Urinary bladder (tissue), 4 donors: ENCODE measurements at places on chromosomes 2 and 18. TPM values are rescaled to one million over a fixed set of nuclear protein-coding genes. Genes with fewer than 3 reads are reported as not detected.

DNA sequence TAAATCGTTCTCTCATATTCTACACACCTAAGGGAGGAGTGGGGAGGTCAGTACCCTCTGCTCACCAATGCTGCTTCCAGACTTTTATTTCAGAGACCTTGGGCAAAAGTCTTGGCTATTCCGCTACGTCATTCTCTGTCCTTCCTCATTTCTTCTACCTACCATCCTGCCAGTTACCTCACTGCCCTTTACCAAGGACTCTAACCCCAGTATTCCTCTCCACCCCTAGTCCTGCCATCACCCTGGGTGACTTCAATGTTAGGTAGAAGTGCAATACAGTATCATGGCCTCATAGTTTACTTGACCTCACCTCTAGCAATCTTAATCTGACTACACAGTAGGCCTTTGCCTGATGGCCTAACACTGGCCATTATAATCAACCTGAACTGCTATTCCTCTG is 27.8 kb downstream of the RTN4 start:
- DNase-seq, result no peak

GRCh38 chr2:42060028-42060427 is 12.2 kb downstream of the PKDCC start:
- DNase-seq, result no peak

- DNase-seq, result no peak
These were observed 204.1 kb downstream of the FAM210A start for GRCh38 chr18:13522256-13522655.

DNA sequence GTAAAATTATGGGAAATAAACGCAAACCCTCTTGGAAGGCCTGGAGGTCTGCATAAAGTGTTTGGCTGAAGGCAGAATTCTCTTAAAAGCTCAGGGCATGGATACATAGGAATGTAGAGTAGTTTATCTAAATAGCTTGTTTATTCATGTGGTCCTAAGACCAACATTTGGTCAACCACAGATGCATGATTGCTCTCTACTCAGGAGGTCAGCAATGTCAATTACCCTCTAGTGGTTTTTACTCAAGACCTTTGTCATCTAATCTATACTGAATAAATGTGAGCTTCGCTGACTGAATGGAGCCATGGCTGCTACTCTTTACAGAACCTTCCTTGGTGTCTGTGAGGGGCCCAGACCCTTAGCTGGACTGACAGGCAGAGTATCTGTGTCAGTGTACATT is 139.8 kb downstream of the ATL2 start:
- DNase-seq, result no peak

DNA sequence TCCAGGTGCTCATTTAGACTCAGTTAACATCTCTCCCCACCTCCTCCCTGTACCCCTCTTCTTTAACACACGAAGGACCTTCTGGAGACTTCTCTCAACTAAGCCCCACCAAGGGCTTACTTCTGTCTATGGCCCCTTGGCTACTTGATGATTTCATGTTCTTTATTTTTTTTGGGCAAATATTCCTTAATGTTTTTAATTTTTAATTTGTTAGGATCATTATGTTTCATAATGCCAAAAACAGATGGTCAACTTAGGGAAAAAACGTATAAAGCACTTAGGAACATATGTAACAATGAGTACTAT is 25.9 kb downstream of the IL37 start:
- no peak for DNase-seq

GRCh38 chr2:56465491-56465890 is 281.7 kb downstream of the CCDC85A start:
- DNase-seq, result no peak

GRCh38 chr18:50704357-50704940 is 115.4 kb downstream of the MRO start:
- DNase-seq, result no peak

DNA sequence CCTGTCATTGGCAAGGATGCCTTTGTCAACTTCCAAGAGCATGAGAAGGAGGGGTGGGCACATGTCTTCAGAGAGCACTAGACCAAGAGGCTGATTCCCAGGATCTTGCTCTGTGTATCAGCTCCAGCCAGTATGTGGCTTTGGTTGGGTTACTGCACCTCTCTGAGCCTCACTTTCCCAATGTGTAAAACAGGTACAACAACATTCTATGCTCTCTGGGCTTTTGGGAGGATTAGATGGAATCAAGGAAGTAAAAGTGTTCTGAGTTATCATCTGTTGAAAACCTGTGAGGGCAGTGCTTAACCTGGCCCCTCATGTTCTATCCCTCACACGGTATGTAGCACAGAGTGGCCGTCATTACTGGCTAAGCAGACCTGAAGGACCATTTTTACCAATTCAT is 103.9 kb downstream of the FHOD3 start:
- no peak for DNase-seq

GRCh38 chr2:27042985-27043634 is 8.4 kb upstream of the AGBL5 start:
- DNase-seq, result no peak

DNA sequence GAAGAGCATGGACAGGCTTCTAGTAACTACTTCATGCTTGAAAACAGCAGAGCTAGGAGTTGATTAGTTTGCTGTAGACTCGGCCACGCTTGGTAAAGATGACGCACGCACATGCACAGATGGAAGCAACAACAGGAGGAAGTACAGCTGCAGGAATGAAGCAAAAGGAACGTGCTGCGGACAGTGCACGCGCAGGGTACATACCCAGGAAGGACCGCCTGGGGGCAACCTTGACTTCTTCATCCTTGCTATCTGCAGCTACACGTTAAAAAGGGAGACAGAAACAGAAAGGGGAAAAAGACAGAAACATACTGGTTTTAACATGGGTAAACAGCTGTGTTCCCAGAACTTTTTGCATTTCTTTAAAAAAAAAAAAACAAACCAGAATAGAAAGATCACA is 17.7 kb downstream of the SLC66A2 start:
- no peak for DNase-seq

- DNase-seq, result no peak
These were observed 142.5 kb downstream of the MTCL1 start for GRCh38 chr18:8847900-8848299.

GRCh38 chr18:79935925-79936324 is 15.5 kb downstream of the SLC66A2 start:
- no peak for DNase-seq

DNA sequence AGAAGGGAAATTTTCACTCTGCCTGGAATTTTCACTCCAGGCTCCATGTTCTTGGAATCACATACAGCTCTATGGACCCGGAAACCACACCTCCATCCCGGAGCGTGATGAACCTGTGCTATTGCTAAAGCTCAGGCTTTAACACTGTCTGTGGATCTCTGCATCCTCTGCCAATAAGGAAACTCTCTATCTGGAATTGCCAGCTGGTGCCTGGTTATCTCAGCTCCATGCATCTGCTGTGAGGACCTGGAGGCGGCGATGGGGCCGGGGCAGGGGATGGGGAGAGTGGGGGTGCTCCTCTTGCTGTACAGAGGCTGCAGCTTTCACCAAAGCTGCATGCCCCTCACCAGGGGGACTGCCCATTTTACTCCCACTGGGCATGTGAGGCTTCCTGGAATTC is 754.0 kb upstream of the SOX11 start:
- no peak for DNase-seq

GRCh38 chr2:96906729-96907114 is 36.8 kb upstream of the SEMA4C start:
- no peak for DNase-seq

DNA sequence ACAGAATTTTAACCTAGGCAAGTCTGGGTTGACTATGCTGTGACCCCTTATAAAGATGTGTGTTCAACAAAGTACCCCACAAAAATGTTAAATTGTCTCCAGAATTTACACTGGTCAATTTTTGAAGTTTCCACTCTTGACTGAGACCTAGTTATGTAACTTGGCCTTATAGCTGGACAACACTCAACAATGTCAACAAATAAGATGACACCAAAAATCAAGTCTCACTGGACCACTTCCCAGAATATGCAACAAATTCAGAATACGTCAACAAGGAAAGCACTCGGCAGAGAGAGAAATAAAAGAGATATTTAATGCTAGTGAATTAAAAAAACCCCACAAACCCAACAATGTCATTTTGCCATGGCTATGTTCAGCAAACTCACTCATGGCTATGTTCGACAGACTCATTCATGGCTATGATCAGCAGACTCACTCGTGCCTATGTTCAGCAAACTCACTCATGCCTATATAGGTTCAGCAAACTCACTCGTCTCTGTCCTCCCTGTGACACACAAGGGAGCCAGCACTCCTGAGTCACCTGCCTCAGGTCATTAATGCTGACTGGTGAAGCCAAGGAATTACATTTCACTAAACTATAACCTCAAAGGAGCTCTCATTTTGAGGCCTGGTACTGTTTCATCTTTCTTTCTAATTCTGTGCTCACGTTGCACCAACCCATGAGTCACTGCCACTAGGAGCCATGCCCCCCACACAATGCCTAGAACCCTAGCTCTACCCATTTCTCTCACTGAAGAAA is 72.7 kb downstream of the PTPN2 start:
- DNase-seq, result no peak

DNA sequence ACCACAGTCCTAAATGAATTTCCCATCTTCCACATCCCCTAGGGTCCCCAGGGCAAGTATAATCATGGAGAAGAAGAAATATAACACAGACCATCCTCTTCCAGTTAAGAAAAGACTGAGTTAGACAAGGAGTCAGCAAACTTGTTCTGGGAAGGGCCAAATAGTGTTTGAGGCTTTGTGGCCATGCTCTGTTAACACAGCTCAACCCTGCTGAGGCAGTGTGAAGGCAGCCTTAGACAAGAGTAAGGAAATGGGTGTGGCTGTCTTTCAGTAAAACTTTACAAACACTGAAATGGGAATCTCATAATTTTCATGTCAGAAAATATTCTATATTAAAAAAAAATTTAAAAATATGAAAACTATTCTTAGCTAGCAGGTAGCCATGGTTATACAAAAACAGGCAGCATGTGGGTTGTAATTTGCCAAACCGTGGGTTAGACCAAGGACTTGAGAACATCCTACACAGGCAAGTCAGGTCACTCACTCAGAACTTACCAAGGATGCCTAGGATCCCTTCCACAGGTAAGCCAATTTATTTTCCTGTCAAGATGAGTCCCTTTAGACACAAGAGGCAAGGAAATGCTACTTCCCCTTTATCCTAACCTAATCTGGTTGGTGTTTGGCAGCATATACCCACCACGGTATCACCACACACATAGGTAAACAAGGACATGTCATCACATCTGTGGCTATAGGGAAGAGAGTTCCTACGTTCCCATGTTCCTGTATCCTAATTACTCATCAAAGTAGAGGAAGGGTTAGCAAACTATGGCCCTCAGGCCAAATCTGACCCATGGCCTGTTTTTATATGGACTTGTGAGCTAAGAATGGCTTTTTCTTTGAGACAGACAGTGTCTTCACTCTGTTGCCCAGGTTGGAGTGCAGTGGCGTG is 31.9 kb downstream of the C2orf74 start:
- DNase-seq, result no peak

DNA sequence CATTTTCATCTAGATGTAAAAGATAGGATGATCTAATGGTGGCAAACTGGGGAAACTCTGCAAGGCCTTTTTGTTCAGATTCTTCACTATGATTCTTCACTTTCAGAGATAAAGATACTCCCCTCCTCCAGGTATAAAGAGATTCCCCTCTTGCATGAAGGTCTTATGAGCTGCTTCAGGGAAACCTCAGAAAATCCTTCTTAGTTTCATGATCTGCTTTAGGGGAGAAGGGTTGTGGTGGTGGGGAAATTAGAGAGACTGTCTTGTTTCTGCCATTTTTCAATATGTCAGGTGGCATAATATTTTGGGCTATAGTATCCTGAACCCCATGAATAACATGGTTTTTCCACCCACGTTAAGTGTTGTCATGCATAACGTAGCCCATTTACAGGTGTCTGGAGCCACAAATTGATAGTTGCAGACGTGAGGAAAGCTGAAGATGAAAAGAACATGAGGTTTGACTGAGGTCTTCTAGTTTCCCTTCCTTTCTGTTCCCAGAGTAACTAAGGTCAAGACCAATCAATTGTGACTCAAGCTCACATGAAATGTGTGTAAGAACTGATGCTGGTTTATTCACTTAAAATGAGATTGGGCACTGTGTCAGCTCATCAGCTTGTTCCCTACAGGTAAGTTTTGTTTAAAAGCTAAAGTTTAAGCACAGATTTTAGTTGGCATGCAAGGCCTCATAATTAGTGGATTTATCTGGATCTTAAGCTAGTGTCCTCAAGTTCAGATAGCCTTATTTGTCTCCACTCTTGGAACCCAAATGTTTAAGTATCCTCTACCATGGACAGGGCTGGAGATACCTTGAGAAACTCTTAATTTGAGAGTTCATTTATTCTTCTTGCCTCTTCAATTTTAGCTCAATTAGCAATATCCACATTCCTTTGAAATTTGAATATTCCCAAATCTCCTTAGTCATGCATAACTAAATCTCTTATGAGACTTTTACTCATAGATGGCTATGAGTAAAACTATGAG is 304.5 kb upstream of the FANCL start:
- DNase-seq, result no peak

DNA sequence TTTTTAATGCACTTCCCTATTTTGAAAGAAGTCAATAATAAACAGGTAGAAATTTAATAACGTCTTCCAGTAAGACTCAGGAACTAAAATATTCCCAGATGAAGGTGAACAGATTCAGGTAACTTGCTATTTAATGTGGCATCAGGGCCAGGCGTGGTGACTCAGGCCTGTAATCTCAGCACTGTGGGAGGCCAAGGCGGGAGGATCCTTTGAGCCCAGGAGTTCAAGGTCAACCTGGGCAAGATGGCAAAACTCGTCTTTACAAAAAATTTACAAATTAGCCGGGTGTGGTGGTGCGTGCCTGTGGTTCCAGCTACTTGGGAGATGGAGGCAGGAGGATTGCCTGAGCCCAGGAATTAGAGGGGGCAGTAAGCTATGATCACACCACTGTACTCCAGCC is 81.8 kb downstream of the NXPH2 start:
- no peak for DNase-seq

GRCh38 chr2:195857132-195857531 is 200.1 kb downstream of the SLC39A10 start:
- DNase-seq, result no peak

DYNAP gene
- polyA plus RNA-seq, result not detected

CPLX4 gene
- polyA plus RNA-seq, result not detected

TDRD15 gene
- not detected for polyA plus RNA-seq

ILKAP gene
- 41.6 TPM for polyA plus RNA-seq

SLC35F6 gene
- polyA plus RNA-seq, result 18.8 TPM

FBXO41 gene
- 1.0 TPM for polyA plus RNA-seq

MTCL1 gene
- polyA plus RNA-seq, result 16.6 TPM

INO80B gene
- 35.2 TPM for polyA plus RNA-seq

FAP gene
- polyA plus RNA-seq, result 2.2 TPM

TNFAIP6 gene
- polyA plus RNA-seq, result 1.7 TPM

MAPRE3 gene
- 24.4 TPM for polyA plus RNA-seq

CRACDL gene
- 6.2 TPM for polyA plus RNA-seq

HOXD10 gene
- polyA plus RNA-seq, result 4.1 TPM

CCDC178 gene
- 1.5 TPM for polyA plus RNA-seq

LTBP1 gene
- polyA plus RNA-seq, result 97.7 TPM

POTEC gene
- not detected for polyA plus RNA-seq

MCM6 gene
- 14.5 TPM for polyA plus RNA-seq
